HCT116 (cell line): ENCODE measurements at places on chromosomes 5 and 9. TPM values are rescaled to one million over a fixed set of nuclear protein-coding genes. Genes with fewer than 3 reads are reported as not detected.

DNA sequence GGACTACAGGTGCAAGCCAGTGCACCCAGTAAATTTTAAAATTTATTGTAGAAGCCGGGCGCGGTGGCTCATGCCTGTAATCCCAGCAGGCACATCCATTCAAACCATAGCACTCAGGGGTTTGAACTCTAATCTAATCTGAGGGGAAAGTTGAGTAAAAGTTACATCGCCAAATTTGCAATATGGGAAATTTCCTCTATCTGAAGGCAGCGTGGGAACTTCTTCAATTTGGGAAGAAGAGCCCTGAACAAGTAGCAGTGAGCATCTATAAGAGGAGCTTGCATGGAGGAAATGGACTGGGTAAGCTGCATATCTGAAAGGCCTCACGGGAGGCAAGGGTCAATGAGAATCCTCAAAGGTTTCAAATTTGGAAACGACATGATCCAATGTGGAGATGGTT is 2.7 kb upstream of the DNAJC25 start:
- H3K27me3 ChIP-seq: no peaks in the 10 kb centered on the region
- no peak overlapping the region for H3K27ac ChIP-seq
- H3K4me3 ChIP-seq: no peak overlapping the region
- no peak for DNase-seq
- H3K4me1 ChIP-seq: 0 out of 2 replicates have a peak, but pooled peaks cover 2% of the 10 kb centered on the region
- H3K36me3 ChIP-seq: no peaks in the 10 kb centered on the region

Gene CTSL
- 63.1 TPM for total RNA-seq

Gene DRD1
- 0.54 TPM for total RNA-seq

DNA sequence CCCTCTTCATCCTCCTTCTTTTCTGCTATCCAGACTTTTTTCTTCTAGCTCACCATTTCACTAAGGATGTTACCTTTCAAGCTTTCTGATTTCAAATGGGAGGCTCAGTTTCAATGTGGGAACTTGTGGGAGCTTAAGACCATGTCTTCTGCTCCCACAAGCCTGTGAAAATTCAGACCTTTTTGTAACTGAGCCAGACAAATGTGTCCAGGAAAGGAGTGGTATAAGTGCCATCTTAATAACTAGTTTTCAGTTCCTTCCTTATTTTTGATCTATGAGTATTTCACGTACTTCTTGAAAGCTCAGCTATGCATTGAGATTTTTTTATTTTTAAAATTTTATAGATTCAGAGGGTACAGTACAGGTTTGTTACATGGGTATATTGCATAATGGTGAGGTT is 4.6 kb upstream of the ERCC6L2 start:
- no peaks in the 10 kb centered on the region for H3K27me3 ChIP-seq
- H3K27ac ChIP-seq: no peak overlapping the region
- no peak for DNase-seq
- H3K4me3 ChIP-seq: no peak overlapping the region

DNA sequence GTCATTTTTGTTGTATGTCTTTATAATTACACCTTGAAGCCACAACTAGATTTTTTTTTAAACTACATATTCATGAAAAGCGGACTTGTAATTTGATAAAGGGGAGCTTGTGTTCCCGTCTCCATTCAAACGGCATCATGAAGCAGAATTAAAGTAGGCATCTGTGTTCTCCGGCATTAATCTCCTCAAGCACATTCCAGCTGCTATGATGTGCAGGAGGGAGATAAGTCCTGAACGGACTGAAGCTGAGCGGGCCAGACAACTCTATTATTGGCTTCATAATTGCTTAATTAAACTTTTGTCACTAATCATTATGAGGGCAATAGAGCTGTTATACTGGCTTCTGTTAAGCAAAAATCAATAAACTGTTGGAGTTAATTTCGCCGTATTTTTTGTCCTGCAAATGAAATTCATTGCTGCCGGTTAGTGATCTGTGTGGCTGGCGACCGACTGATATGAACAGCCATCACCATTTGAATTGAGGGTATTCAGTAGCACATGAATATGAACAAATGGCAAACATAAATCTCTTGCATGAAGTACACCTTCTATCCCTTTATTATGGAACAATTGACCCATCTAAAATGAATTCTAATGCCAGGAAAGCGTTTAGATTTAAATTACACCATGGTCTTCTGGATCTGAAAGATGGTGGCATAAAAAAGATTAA is 408.8 kb upstream of the IRX1 start:
- H3K27me3 ChIP-seq: no peaks in the 10 kb centered on the region
- H3K27ac ChIP-seq: no peak overlapping the region
- no peak overlapping the region for H3K4me3 ChIP-seq
- H3K36me3 ChIP-seq: no peaks in the 10 kb centered on the region
- H3K4me1 ChIP-seq: no peaks in the 10 kb centered on the region
